ENCODE measurements at places on chromosomes 7 and 10. TPM values are rescaled to one million over a fixed set of nuclear protein-coding genes. Genes with fewer than 3 reads are reported as not detected.

DNA sequence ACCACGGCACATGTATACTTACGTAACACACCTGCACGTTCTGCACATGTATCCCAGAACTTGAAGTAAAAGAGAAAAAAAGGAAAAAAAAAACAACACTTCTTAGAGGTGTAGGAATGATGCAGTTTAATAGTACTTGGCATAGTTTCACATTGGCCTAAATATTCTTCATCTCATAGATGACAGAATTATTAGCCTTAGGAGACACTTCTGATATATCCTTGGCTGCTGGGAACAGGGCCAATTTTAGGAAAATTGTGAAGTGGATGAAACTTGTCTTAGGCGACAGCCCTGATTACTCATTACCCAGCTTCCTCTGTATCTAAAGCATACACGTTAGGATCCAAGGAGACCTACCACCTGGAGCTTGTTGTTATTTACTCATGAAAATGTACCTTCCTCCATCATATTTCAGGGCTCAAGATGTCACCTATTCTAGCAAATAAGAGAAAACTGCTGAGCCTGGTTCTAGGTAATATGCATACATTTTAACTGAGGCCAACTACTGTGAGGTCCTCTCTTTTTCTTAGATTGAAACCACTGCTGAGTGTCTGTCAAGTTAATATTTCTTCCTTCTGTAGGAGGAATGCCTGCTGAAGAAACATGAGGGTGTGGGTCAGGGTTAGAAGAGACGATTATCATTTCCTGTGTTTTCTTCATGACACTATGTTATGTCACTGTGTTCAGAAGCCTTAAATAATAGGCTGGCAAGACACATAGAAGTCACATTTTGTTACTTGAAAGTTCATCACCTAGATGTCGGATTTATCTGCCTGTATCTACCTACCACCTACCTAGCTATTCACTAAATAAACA is 44.3 kb downstream of the CPED1 start:
- no peaks in the 10 kb centered on the region for H3K27me3 ChIP-seq
- no peak for DNase-seq
- no peak overlapping the region for H3K4me3 ChIP-seq
- H3K4me1 ChIP-seq = no peaks in the 10 kb centered on the region
- no peaks in the 10 kb centered on the region for H3K36me3 ChIP-seq

LIPK gene
- not detected for total RNA-seq

TMEM243 gene
- 17.9 TPM for total RNA-seq

TAS2R41 gene
- not detected for total RNA-seq

DNA sequence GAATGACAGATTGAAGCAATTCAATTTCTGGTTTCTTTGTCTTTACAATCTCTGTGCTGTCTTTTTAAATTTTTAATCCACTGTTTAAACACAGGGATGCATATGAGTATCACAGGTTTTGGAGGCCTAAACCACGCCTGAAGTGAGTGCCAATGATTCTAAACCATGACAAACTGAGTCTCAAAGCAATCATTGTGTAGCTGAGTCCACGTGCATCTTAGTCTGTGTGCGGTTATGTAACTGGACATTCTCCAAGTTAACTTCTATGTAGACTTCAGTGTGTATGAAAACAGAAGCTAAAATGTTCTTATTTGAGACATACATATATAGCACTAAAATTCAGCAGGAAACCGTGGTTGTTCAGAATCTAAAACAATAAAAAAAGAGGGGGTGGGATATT is 79.3 kb upstream of the ST8SIA6 start:
- H3K27ac ChIP-seq = no peak overlapping the region
- DNase-seq = peak; percentile 9
- H3K36me3 ChIP-seq = no peaks in the 10 kb centered on the region
- no peaks in the 10 kb centered on the region for H3K4me1 ChIP-seq
- H3K4me3 ChIP-seq = no peak overlapping the region

- no peak overlapping the region for H3K27ac ChIP-seq
- no peaks in the 10 kb centered on the region for H3K36me3 ChIP-seq
- H3K4me3 ChIP-seq = no peak overlapping the region
These were observed 69.4 kb downstream of the COL13A1 start for GRCh38 chr10:69871074-69871473.

- DNase-seq = no peak
- no peak overlapping the region for H3K27ac ChIP-seq
- no peaks in the 10 kb centered on the region for H3K27me3 ChIP-seq
These were observed 4.2 kb upstream of the LIPA start for GRCh38 chr10:89255793-89256192.

DNA sequence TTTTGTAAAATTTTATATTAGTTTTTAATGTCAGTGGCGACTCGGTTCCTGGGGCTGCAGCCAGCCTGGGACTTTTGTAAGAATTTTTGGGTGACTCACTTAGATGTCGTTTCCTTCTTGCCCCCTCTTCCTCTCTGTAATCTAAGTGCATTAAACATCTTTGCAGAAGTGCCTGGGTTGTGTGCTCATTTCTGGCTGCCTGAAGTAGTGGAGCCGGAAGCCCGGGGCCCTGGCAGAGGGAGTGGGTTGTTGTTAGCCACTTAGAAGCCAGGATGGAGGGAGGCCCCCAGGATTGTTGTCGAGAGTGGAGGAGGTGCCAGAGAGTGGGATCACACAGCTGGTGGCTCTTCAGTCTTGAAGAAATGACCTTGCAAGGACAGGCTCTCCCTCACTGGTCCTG is 11.0 kb upstream of the TRIM8 start:
- no peak overlapping the region for H3K4me3 ChIP-seq
- H3K27me3 ChIP-seq = no peaks in the 10 kb centered on the region
- DNase-seq = no peak
- H3K27ac ChIP-seq = peak overlapping the region; percentile 80

PLPP4 gene
- total RNA-seq = not detected

GCK gene
- total RNA-seq = 21.0 TPM

DNA sequence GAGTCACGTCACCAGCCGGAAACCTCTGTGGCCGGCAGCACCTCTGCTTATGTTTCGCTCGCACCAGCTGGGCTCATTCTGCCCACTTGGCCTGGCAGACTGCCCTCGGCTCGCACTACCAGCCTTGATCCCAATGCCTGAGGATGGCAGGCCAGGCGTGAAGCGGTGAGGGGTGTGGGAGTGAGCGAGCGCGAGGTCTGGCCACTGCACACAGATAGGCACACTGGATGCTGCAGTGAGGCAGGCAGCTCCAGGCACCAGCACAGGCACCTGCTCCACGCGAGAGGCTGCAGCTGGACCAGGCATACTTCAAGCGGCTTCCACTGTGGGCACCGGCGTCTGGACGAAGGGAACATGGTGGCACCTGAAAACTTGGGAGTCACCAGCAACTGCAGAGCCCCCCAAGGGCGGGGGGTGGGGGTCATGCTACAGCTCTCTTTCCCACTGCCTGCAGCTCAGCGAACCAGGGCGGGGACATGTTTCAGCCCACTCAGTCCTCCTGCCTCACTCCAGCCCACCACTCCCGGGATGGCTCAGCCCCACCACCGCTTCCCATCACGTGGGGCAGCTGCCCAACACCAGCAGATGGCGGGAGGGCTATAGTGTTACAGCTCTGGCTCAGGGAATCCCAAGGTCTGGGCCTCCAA is 5.4 kb upstream of the DMTF1 start:
- no peaks in the 10 kb centered on the region for H3K4me1 ChIP-seq
- no peaks in the 10 kb centered on the region for H3K27me3 ChIP-seq
- H3K4me3 ChIP-seq = no peak overlapping the region
- H3K27ac ChIP-seq = no peak overlapping the region

GRCh38 chr10:104617831-104618230 is 23.3 kb upstream of the SORCS3 start:
- DNase-seq = no peak
- no peaks in the 10 kb centered on the region for H3K36me3 ChIP-seq
- no peak overlapping the region for H3K27ac ChIP-seq

STAG3 gene
- total RNA-seq = not detected

SPAG6 gene
- total RNA-seq = not detected

ACBD5 gene
- 24.9 TPM for total RNA-seq

GRCh38 chr7:4779118-4779517 is 3.7 kb downstream of the AP5Z1 start:
- peaks cover 27% of the 10 kb centered on the region for H3K4me1 ChIP-seq
- H3K4me3 ChIP-seq = no peak overlapping the region
- peaks cover 33% of the 10 kb centered on the region for H3K36me3 ChIP-seq
- H3K27me3 ChIP-seq = no peaks in the 10 kb centered on the region
- H3K27ac ChIP-seq = no peak overlapping the region

- no peak overlapping the region for H3K4me3 ChIP-seq
- H3K4me1 ChIP-seq = no peaks in the 10 kb centered on the region
- DNase-seq = no peak
- peaks cover 19% of the 10 kb centered on the region for H3K36me3 ChIP-seq
- no peak overlapping the region for H3K27ac ChIP-seq
- H3K27me3 ChIP-seq = no peaks in the 10 kb centered on the region
These were observed 349.5 kb downstream of the TYW1 start for GRCh38 chr7:67346126-67346525.

DNA sequence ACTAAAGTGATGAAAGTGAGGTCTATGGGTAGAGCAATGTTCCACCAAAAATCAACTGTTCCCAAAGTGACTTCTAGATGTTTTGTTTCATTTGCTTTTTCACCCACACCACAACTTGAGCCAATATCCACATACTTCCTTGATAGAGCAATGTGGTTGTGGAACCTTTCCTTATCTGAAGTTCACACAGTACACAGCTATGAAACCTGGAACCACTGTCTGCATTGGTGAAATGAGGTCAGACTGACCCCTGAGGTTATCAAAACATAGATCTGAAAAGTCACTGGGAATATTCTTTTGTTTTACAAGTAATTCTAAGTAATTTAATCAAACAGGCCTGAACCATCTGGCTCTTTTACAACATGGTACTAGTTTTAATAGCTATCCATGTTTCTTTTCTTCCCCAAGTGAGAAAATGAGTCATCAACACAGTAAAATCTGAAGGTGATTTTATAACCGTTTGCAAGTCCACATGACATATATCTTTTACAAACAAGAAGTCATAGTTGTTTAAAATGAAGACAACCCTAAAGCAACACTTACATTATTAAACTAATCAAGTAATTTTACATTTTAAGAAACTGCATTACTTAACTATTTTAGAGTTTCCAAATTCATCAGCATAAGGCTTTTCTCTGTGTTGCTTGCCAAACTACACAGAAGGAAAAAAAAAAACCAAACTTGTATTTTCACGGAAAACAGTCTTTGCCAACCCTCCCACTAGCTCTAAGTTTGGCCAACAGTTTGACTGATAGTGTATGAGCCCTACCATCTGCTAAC is 80.3 kb downstream of the LRRC17 start:
- DNase-seq = no peak
- no peaks in the 10 kb centered on the region for H3K27me3 ChIP-seq
- H3K36me3 ChIP-seq = no peaks in the 10 kb centered on the region

- no peak overlapping the region for H3K4me3 ChIP-seq
- no peaks in the 10 kb centered on the region for H3K36me3 ChIP-seq
- H3K27me3 ChIP-seq = no peaks in the 10 kb centered on the region
- DNase-seq = no peak
- H3K27ac ChIP-seq = no peak overlapping the region
These were observed 13.2 kb downstream of the SCD start for GRCh38 chr10:100360234-100360633.

DNA sequence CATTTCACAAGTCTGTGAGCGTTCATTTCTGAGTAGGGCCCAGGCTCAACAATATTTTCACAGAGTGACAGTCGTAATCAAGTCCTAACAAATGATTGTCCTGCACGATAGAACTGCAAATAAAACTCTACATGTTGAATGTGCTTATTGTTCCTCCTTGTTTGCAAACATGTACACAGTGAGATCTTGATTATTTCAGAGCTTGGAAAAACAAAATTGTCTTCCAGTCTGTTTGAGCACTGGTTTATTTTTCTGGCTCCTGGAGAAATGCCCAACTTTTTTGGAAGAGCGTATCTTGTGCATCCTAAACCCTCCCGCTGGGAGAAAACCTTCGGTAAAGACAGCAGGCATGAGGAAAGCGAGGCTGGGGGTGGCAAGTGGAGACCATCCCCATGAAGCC is 91.1 kb downstream of the TEX36 start:
- no peak overlapping the region for H3K27ac ChIP-seq
- no peak overlapping the region for H3K4me3 ChIP-seq
- no peaks in the 10 kb centered on the region for H3K36me3 ChIP-seq
- H3K27me3 ChIP-seq = no peaks in the 10 kb centered on the region
- no peak for DNase-seq

GRCh38 chr10:75980419-75981002 is 549.1 kb downstream of the LRMDA start:
- H3K27me3 ChIP-seq = no peaks in the 10 kb centered on the region
- H3K4me1 ChIP-seq = no peaks in the 10 kb centered on the region

GRCh38 chr7:148031019-148031418 is 559.5 kb upstream of the C7orf33 start:
- H3K27ac ChIP-seq = no peak overlapping the region
- no peaks in the 10 kb centered on the region for H3K36me3 ChIP-seq
- H3K4me3 ChIP-seq = no peak overlapping the region
- no peak for DNase-seq
- H3K27me3 ChIP-seq = no peaks in the 10 kb centered on the region

KAZALD1 gene
- total RNA-seq = 7.0 TPM

STEAP1 gene
- total RNA-seq = 1.8 TPM

DNA sequence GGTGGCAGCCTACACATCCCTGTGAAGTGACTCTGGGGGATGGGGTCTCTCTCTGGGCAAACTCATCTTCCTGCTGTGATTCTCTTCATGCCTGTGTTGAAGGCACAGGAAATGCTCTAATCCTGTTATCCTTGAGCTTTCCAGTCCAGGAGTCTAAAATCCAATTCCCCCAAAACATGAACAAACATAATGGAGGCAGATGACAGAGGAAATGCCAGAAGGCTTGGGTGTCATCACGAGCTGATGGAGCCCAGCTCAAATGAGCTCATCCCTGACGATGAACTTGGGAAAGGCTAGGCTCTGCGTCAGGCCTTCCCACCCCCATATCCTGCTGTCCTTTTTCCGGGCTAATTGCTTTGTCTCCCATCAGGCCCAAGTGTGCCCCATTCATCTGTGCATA is 165.9 kb upstream of the PODXL start:
- H3K4me1 ChIP-seq = no peaks in the 10 kb centered on the region
- H3K27ac ChIP-seq = no peak overlapping the region
- DNase-seq = peak; percentile 7
- no peak overlapping the region for H3K4me3 ChIP-seq
- no peaks in the 10 kb centered on the region for H3K27me3 ChIP-seq

ITPRID1 gene
- total RNA-seq = not detected

DNA sequence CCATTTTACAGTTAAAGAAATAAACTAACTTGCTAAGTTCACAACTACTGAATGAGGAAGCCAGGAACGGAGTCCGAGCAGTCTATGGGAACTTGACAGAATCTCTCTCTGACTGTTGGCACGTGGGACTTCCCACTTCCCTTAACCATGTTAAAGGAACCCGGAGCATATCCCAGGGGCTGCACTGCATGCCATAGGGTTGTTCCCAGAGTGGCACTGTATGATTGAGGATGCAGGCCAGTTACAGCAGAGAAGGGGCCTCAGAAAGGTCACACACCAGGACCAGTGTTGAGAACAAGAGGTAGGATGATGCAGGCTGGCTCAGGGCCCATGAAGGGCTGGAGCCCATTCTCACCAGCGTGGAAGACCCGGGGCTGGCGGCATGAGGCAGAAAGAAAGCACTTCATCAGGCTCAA is 201.8 kb downstream of the NSUN6 start:
- no peak overlapping the region for H3K4me3 ChIP-seq
- no peaks in the 10 kb centered on the region for H3K27me3 ChIP-seq
- H3K4me1 ChIP-seq = peaks cover 15% of the 10 kb centered on the region
- DNase-seq = no peak
- no peak overlapping the region for H3K27ac ChIP-seq

- peaks cover 21% of the 10 kb centered on the region for H3K36me3 ChIP-seq
- DNase-seq = no peak
- H3K4me1 ChIP-seq = peaks cover 34% of the 10 kb centered on the region
- no peaks in the 10 kb centered on the region for H3K27me3 ChIP-seq
- peak overlapping the region; percentile 89 for H3K4me3 ChIP-seq
These were observed 644 bp downstream of the PPP1R35 start for GRCh38 chr7:100435401-100436304.
